ENCODE measurements at places on chromosomes 3 and 15. TPM values are rescaled to one million over a fixed set of nuclear protein-coding genes. Genes with fewer than 3 reads are reported as not detected.

Gene BFSP2
- total RNA-seq = not detected

Gene BCL2A1
- 79.1 TPM for total RNA-seq

Gene STAB1
- total RNA-seq = 0.17 TPM

Gene IQCH
- total RNA-seq = 0.98 TPM

Gene ITGB5
- total RNA-seq = 0.59 TPM

Gene FES
- total RNA-seq = 24.2 TPM

Gene CX3CR1
- not detected for total RNA-seq

GRCh38 chr3:113802795-113803455, 35.7 kb upstream of the GRAMD1C start:
- no peak for DNase-seq

DNA sequence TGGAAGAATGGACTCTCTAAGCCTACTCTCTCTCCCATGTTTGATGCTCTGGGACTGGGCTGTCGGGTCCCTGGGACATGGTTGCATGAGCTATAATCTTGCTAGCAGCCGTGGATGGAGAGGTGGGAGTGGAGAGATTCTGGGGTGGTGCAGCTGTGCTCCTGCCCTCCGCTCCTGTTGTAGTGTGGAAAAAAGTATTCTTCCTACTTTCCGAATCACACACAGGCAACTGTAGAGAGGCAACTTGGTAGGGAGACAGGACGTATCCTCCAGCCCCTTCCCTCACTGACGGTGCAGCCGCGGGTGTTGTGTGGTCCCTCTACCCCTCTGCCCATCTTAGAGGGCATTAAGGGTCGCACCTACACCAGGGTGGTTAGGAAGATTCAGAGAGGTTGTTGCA, 281.4 kb upstream of the TLE3 start:
- no peak for DNase-seq

GRCh38 chr3:135226057-135226456, 431.0 kb downstream of the EPHB1 start:
- DNase-seq = no peak

- no peak for DNase-seq
Measured at GRCh38 chr3:190036631-190037030, 84.1 kb downstream of the P3H2 start.

DNA sequence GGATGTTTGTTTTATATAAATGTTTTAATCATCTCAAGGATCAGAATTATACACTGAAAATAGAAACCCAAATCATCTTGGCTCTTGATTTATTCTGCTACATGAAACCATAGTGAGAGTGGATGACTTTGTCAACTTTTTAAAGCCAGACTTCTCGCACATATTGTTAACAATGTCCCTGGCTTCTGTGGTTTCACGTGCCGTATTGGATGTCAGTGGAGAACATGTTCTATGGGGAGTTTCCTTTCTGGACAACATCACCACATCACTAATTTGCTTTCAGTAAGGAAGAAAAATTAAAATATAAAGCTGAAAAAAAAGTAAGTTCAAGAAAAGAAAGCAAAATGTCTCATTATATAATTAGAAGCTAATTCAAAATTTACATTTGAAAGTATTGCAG, 297.1 kb upstream of the MME start:
- no peak for DNase-seq

DNA sequence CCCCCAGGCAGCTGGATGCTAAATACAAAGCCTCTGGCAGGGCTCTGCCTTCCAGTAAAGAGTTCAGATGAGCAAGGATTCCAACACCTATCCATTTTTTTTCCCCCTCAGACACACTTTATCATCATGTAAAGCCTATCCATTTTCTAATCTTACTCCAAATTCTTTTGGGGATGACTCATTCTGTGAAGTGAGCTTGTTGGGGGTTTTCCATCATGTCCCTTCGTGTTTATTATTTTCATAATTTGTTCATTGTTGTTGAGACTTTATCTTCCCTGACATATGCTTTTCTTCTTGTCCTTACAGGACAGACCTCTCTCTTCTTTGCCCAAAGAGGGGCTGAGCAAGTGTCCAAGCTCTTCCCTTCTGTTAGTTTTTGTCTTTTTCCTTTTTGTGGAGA, 34.7 kb upstream of the SH3BP5 start:
- DNase-seq = no peak

GRCh38 chr15:60255390-60255789, 142.4 kb downstream of the ANXA2 start:
- DNase-seq = peak; percentile 59

GRCh38 chr3:53503195-53503594, 8.8 kb downstream of the CACNA1D start:
- DNase-seq = no peak

GRCh38 chr3:125003369-125003853, 52.4 kb downstream of the HEG1 start:
- no peak for DNase-seq

DNA sequence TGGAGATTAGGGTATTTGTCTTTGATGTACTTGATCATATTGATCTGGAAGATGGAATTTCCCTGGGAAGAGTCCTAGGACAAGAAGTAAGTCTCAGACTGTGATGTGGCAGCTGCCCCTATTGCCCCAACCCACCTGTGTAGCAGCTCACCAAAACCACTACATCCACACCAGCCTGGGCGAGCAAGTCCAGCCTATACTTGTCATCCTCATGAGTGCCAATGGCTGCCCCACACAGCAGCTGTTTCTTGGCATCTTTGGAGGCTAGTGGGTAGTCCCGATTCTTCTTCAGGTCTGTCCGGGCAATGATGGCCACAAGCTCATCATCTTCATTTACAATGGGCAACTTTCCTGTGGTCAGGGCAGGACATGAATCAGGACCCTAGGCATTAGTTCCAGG, 2.7 kb downstream of the IMPDH2 start:
- no peak for DNase-seq

DNA sequence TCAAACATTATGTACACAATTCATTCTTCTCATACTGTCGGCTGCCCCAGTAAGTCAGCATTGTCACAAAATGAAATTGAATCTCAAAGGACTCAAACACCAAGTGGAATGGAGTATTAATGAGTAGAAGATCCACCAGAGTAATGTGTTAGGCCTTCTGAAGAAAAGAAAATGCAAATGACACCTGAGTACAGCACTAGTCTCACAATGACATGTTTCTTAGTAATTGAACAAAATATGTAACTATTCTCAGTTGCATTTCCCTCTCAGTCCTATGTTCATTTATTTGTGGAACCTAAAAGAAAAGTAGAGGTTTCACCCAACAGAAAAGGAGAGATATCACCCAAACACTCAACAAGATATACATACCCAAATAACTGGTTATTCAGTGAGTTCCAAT, 283.9 kb upstream of the THBS1 start:
- no peak for DNase-seq

DNA sequence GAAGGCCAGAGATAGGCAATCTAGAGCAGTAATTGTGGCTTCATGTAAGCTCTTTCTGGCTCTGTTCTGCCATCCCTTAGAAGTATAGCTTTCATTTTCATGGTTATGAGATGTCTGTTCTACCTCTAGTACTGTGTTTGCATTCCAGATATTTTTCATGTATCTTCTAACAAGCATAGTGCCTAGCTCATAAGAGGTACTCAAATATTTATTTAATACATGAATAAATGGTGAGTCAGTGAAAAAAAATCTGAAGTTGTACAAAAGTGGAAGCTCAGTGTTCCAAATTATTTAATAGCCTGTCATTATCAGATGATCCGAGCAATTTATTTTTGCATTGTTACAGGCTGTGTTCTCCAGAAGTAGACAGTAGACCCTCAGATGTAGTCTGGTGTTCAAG, 64.3 kb downstream of the OXSM start:
- DNase-seq = no peak

GRCh38 chr3:23756206-23756840, 49.4 kb upstream of the UBE2E1 start:
- DNase-seq = no peak

GRCh38 chr15:67839499-67839928, 331 bp downstream of the RNU6-1 start:
- peak; percentile 36 for DNase-seq

DNA sequence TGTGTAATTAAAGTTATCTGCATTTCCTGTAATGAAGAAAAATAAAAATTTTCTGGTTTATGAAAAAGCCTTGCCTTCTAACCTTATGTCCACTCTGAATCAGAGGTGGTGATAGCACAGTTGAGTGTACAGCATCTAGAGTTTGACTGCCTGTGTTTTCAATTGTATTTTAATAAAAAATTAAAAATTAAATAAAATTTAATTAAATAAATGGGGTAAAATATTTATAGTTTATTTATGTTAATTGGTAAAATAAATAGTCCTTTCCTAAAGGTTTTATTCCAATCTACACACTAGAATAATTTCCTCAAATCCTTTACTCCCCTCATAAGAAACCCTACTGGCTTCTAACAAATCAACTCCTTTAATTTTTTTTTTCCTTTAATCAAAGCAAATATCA, 111.8 kb upstream of the MYO5C start:
- DNase-seq = no peak

DNA sequence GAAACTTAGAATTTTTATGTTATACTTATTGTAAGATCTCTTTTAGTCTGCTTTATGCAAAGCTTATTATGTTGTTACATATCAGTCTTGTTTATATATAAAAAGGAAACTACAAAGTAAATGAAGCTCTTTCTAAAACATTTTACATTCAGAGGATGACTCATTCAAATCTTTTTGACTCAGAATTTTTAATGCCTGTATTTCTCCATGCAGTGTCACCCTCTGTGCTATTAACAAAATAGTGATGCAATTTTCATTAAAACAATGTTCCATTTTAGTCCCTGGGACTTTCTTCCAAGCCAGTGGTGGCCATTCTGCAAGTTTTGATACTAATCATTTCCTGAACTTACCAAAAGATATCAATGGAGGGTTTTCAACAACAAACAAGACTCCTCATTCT, 216.1 kb downstream of the NAALADL2 start:
- DNase-seq = no peak

DNA sequence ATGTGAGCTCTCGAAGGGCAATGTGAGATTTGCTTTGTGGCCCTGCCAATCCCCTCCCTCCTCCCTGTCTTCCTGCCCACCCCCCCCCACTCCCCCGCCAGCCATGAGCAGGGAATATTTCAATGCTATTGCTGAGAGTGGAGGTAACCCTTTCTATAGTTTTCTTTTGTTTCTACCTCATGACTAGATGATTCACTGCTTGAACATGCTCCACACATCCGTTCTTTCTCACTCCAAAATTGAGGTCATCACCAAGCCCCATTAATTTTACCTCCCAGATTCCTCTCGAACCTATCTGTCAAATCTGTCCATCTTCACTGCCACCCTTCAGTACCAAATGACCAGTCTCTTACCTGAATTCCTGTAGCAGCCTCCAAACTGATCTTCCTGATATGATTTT, 12.2 kb downstream of the ZNF774 start:
- DNase-seq = no peak

GRCh38 chr15:63877713-63878271, 44.0 kb upstream of the HERC1 start:
- no peak for DNase-seq

DNA sequence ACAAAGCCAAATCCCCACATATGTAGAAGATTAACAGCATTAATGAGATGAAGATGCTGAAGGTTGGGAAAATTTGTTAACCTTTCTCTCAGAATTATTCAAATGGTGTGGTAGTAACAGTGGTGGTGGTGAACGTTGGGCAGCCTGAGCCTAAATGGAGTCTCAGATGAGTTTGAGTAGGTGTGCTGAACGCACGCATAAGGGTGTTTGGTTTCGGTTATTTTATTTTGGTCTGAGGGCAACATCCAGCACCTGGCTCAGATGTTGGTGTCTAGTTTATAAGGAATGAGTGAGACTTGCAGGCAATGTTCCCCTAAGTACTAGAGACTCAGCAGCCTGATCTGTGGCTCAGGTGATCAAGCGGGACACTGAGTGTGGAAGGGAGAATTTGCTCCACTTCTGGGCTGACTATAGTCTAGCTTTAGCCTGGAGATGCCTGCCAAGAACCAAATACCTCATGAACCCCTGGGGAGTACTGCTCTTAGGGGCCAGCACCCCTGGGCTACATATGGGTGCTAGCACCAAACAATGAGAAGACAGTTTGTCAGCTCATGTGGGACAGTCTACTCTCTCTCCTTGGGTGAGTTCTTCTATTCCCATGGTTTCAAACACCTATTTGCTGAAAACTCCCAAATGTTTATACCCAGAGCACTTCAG, 39.5 kb upstream of the ATP2C1 start:
- DNase-seq = no peak

DNA sequence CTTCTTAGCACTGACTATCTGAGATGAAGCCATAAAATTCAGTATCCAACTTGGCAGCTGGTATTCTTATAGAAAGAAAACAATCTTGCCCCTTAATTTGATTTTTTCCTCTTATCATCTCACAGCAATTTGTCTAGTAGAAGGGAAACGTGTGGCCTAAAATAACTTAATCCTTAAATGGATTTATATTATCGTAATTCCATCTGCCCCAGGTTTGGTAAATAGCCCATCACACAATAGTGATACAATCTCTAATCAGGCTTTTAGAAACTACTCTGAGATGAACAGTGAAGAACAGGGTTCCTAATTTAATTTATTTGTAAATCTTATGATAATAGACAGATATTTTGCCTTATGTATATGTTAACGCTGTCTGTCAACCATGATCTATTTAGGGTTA, 24.8 kb downstream of the PEX5L start:
- DNase-seq = no peak

- DNase-seq = no peak
Measured at GRCh38 chr3:132838477-132838876, 116.3 kb upstream of the NPHP3 start.

- DNase-seq = no peak
Measured at GRCh38 chr3:140236836-140237501, 302.0 kb downstream of the CLSTN2 start.

GRCh38 chr15:72599855-72600464, 54.5 kb upstream of the GOLGA6B start:
- DNase-seq = peak; percentile 56

DNA sequence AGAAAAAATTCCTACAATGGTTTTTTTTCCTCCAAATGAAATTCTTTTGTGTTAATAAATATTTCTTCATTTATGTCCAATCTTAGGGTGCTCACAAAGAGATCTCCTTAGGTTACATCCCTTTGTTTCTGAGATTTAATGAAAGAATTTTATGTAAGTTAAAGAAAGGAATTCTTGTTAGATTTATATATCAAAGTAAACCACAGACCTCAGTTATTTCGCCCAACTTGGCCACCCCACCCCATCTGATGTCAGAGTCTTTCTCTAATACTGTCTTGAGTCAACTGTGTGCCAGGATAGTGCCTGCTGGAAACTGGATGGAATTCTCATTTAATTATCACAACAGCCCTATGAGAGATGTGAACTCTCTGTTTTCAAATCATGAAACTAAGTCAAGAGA, 259.9 kb downstream of the OPA1 start:
- no peak for DNase-seq

- no peak for DNase-seq
Measured at GRCh38 chr3:29514170-29514569, 233.3 kb downstream of the RBMS3 start.

- no peak for DNase-seq
Measured at GRCh38 chr15:36136049-36136448, 443.4 kb upstream of the CDIN1 start.

- DNase-seq = no peak
Measured at GRCh38 chr15:82551646-82552247, 11.5 kb upstream of the RPS17 start.

GRCh38 chr3:36837089-36837488, 72.7 kb upstream of the DCLK3 start:
- no peak for DNase-seq
